NCI-H2081 treated with DMSO at 0.1 percent for 48 hours (cell line): ENCODE measurements at places on chromosomes 7 and 10.
A peak's percentile ranks its signal among the peaks of the same experiment; 100 is the strongest.

GRCh38 chr7:29139796-29140195 is 6.5 kb downstream of the CPVL start:
- no peak for DNase-seq

GRCh38 chr10:51699145-51699474 is 285 bp downstream of the CSTF2T start:
- DNase-seq: no peak

DNA sequence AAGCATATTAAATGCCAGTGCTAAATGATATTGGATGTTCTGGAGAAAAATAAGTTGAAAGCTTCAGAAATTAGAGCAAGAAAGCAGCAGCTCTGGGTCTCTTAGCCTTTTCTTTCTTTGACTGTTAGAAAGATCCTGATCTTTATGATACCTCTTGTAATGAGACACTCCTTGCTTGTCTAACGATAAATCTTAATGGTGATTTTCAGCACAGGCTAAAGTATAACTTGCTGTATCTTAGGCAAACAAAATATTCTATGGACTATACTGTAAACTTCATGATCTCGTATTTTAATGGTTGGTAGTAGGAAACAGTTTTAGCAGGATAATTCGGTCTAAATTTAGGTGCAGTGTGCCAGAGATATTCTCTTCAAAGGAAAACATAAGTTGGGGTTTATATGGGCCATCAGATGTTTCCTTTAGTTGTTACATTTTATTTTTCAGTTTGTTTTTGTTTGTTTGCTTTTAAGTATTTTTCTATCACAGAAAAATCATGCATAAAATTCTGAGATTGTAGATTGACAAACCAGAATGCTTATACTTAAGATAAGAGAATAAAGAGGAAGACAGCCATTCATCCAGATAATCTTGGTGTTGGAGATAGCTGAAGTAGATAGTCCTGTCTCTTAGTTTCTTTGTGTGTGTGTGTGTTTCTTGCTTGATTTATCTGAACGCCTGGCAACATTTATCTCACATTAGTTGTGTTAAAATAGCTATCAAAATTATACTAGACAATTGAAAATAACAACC is 4.7 kb downstream of the CASD1 start:
- no peak for DNase-seq

DNA sequence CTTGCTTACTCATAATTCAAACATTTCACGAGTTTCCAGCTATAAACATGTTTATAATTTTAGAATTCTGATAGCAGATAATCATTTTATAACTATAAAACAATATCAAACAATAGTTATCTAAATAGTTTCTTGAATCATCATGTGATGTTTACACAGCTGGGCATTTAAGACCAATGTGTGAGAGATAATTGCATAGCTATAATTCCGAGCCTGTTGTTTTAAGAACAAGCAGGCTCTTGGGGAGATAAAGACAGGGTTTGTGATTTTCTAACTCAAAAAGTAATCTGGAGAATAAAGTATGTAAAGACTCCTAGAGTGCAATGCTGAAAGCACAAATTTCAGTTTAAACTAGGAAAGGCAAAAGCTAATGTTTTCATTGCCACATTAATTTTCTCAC is 331.2 kb downstream of the LRRTM3 start:
- DNase-seq: peak; percentile 20

GRCh38 chr7:149620961-149621360 is 123.4 kb upstream of the ZNF746 start:
- DNase-seq: no peak

DNA sequence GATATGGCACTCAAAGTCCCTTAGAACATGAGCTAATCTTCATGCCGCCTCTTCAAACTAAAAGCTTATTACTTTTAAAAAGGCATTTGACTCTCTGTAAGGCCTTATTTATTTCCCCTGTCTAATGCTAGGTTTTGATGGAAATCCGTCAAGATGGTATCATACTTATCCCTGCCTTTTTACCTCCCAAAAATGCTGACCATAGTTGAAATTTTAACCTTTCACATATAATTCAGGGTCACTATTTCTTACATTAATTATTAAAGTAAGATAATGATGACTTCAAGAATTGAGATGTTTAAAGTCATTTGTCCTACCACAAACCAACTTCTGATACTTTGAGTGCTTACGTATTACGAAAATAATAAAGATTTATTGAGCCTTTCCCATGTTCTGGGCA is 12.3 kb upstream of the OSBPL3 start:
- DNase-seq: no peak

DNA sequence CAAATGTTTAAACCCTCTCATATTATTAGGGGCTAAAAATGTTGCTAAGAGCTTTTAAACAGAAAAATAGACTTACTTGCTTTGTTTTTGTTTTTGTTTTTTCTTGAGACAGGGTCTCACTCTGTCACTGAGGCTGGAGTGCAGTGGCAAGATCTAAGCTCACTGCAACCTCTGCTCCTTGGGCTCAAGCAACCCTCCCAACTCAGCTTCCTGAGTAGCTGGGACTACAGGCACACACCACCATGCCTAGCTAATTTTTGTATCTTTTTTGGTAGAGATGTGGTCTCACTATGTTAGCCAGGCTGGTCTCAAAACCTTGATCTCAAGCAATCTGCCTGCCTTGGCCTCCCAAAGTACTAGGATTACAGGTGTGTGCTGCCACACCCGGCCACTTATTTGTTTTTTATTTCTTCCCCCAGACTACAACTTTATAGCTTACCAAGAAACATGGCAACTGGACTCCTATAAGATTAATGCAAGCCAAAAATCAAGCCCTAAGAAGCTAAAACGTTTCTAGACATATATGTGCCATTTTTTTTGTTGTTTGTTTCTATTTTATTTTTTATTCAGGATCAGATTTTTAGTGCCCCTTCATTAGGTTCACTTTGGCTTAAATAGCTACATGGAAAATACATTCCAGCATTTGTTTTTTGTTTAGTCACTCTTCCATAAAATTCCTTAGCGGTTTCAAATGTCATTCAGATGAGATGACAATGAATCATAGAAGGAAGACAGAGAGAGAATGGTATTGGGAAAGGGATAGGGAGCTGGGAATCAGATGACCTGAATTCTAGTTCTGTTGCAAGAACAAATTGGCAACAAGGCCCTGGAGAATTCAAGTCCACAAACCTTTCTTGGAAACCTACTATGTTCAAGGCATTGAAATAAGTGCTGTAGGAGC is 163.4 kb upstream of the MKLN1 start:
- DNase-seq: no peak

GRCh38 chr10:54854389-54854788 is 53.4 kb upstream of the PCDH15 start:
- DNase-seq: no peak

GRCh38 chr7:128299109-128299607 is 44.5 kb downstream of the RBM28 start:
- no peak for DNase-seq

DNA sequence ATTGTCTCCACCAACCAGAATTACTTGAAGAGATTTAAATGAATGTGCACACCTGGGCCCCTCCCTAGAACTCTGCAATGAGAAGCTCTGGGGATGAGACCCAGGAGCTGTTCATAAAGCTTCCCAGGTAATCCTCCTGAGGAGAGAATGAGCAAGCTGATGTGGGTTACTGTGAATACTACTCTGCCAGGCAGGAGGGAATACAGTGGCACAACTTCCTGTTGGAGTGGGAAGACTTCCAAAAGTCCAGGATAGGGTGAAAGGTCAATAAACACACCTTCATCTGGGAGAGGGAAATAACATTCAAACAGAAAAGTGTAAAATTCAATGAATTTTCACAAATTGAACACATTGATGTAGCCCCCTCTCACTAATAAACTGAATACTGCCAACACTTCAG is 351.4 kb downstream of the ABCA13 start:
- DNase-seq: no peak

GRCh38 chr7:49852619-49853462 is 79.4 kb downstream of the VWC2 start:
- DNase-seq: peak; percentile 3

DNA sequence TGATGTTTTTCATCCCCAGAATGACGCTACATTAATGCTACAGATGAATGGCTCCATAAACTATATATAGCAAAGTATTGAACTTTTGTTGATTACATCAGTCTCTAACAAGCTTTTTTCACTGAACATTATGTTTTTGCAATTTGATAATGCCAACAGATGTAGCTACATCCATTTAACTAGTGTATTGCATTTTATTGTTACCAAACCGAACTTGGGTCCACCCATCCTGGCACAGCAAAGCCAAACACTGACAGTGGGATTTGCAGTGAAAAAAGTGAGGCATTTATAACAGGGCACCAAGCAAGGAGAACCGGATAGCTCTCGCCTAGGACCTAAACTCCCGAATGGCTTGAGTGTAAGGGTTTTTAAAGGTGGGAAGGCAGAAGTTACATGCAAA is 182.8 kb upstream of the TNS3 start:
- no peak for DNase-seq

DNA sequence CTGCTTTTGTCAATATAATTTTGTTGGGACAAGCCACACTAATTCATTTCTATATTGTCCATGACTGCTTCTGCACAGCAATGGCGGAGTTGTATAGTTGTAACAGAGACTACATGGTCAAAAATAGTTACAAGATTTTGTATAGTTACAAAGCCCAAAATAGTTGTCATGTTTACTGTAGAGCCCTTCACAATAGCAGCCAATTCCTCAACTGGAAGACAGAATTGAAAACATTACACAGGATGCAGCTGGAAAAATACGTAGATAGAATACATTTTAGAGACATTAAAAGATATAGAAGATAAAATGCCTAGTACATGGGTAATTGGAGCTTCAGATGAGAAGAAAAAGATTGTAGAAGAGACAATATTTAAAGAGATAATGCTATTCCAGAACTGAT is 156.4 kb upstream of the FEZF1 start:
- DNase-seq: no peak

- DNase-seq: no peak
Measured at GRCh38 chr10:124669141-124669823, 74.9 kb downstream of the FAM53B start.

GRCh38 chr10:72851509-72851908 is 42.0 kb upstream of the OIT3 start:
- DNase-seq: no peak

DNA sequence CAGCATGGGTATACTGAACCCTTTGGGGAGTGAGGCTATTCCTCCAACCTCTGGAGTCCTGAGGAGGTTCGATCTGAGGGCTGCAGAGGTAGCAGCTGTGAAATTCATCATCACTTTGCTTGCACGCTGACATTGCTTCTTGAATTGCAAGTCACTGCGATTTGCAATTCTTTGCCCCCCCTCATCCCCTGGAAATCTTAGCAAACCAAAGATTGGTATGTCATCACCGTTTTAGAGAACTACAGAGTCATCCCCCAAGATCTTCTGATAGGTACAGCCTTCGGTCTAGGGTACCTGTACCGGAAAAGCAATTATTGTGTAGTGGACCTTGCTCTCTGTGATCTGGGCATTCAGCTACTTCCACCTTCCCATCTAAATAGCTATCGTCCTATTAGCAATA is 192.6 kb downstream of the KLF6 start:
- DNase-seq: no peak

- DNase-seq: no peak
Measured at GRCh38 chr10:71397296-71398212, 834 bp downstream of the CDH23 start.

DNA sequence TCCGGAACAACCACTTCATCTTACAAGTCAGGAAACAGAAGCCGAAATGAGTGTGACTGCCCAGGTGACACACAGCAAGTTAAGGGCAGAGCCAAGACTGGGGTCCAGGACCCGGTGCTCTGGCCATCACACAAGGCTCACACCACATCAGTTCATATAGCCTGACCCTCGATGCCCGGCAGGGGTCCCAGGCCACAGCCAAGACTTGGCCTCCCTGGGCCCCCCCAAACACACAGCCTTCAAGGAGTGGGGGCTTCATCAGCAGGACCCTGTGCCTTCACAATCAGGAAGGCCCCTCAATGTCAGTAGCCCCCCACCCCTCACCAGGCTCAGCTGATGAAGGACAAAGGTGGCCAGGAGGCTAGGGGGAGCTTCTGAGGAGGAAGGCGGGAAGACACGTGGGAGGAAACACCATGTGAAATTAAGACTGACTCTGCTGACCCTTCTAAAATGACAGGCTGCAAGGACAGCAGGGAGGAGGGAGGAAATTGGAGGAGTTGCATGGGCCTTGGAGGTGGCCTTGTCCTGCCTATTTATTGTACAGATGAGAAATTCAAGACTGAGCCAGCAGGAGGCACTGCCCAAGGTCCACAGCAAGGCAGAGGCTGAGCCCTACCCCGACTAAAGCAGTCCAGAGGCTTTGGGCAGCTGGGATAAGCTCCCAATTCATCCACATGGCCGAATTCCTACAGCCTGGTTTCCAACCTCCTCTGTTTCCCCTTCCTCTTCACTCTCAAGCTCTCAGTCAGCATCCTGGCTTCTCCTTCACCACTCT is 216.1 kb upstream of the ZMIZ1 start:
- DNase-seq: no peak

DNA sequence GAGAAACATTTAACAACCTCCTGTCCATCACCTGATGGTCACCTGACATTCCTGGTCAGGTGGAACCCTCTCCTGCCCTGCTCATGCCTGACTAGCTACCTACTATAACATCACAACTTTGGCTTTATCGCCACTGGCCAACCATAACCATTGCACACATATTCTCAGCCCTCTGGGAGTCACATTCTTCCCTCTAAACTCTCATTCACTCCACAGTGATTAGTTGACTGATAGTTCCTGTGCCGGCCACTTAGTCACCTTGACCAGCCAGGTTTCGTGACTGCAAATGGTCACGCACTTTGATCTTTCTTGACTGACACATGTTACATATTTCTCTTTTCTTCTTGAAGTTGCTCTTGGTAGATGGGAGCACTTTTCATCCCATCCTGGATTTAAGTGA is 50.1 kb downstream of the GNAI1 start:
- no peak for DNase-seq

GRCh38 chr7:127514499-127514898 is 70.9 kb downstream of the GCC1 start:
- DNase-seq: peak; percentile 43

GRCh38 chr10:14022954-14023672 is 307.6 kb downstream of the FRMD4A start:
- DNase-seq: no peak

DNA sequence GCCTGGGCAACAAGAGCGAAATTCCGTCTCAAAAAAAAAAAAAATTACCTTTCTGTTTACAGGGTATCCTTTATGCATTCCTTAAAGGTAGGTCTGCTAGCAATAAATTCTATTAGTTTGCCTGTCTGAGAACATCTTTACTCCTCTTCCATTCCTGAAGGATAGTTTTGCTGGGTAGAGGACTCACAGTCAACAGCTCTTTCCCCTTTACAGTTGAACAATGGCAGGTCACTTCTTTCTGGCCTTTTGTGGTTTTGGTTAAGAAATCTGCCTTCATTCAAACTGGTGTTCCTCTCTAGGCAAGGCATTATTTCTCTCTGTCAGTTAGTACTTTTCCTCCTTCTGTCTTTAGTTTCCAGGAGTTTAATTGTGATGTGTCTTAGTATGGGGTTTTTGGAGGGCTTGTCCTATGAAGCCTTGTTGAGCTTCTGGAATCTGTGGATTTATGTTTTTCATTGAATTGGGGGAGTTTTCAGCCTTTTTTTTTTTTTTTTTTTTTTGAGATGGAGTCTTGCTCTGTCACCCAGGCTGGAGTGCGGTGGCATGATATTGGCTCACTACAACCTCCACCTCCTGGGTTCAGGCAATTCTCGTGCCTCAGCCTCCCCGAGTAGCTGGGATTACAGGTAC is 4.8 kb upstream of the DNAAF5 start:
- DNase-seq: no peak
